ENCODE measurements at places on chromosomes 13 and 19. TPM values are rescaled to one million over a fixed set of nuclear protein-coding genes. Genes with fewer than 3 reads are reported as not detected.

GRCh38 chr13:22937953-22938352, 242.8 kb upstream of the SGCG start:
- no peak for DNase-seq

DNA sequence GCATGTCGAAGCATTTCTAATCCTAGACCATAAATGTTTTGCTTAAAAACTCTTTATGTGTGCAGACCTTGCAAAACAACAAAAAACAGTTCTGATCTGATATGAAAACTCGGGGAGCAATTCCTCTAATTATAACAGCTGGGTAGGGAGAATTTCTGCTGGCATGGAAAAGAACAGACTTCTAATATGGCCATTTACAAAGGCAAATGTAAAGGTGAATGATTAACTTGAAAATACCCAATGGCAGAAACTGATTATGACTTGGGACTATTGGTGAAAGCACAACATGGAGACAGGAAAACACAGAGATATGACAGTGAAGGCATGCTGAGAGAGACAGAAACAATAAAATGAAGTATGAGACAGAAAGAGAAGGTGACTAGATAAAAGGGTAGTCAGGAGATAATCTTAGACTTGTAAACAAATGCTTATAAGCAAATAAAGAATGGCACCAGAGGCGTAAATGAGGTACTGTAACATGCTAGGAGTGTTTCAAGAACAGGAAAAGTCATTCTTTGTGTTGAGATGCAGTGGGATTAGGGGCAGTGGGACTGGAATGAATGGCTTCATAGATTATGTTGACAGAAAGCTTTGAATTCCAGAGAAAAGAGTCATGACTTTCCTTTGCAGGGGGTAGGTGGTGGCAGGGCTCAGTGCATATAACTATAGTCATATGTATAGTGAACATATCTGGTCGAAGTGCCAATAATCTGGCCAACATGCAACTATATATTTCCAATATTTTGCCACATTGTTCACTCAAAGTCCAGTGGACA, 393.0 kb downstream of the ITGBL1 start:
- DNase-seq: no peak

GRCh38 chr19:52948025-52948770, 14.5 kb downstream of the ZNF816 start:
- DNase-seq: no peak

- no peak for DNase-seq
These were observed 10.6 kb downstream of the TRIP10 start for GRCh38 chr19:6750062-6750461.

GRCh38 chr19:2819540-2820111, at the start of gene ZNF554:
Gene ZNF554, plus strand, starts transcription at chr19:2819868. Its CDS starts 204 bp downstream, at chr19:2820072.
- peak; percentile 98 for DNase-seq

- no peak for DNase-seq
These were observed 1.0 kb upstream of the KDM4B start for GRCh38 chr19:4967738-4968461.

DNA sequence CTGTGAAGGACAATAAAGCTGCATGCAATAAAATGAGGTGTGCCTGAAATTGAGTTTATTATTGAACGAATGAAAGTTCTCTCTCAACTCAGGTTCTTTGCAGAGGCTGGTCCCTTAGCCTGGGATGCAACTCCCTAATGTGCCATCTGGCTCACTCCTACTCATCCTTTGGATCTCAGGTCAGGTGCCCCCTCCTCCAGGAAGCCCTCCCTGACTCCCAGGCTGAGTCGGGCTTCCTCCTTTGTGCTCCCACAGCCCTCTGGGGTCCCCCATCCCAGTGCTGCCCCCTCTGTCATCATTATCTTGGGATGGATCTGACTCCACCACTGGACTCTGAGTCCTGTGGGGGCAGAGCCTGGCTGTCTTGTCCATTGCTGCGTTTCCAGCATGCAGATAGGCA, 2.7 kb upstream of the IRGC start:
- DNase-seq: no peak

DNA sequence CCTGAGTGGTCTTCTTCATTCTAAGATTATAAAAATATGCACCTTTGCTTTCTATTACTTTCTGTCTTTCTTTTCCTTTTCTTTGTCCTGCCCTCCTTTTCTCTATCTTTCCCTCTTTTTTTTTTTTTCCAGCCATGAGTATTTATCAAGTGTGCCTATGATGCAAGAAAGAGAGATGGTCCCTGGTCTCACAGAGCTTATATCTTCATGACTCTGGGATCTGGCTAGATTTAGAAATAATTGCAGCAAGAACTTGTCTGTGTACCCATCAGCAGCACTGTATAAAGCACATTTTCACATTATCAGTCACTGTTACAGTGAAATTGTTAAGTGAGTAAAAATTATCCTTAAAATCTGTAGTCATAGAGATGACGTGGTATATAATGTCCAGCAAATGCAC, 31.6 kb upstream of the GAS6 start:
- no peak for DNase-seq

- no peak for DNase-seq
These were observed 204.2 kb downstream of the TSHZ3 start for GRCh38 chr19:31145007-31145406.

- DNase-seq: no peak
These were observed 3.0 kb upstream of the KCTD12 start for GRCh38 chr13:76889254-76889653.

DNA sequence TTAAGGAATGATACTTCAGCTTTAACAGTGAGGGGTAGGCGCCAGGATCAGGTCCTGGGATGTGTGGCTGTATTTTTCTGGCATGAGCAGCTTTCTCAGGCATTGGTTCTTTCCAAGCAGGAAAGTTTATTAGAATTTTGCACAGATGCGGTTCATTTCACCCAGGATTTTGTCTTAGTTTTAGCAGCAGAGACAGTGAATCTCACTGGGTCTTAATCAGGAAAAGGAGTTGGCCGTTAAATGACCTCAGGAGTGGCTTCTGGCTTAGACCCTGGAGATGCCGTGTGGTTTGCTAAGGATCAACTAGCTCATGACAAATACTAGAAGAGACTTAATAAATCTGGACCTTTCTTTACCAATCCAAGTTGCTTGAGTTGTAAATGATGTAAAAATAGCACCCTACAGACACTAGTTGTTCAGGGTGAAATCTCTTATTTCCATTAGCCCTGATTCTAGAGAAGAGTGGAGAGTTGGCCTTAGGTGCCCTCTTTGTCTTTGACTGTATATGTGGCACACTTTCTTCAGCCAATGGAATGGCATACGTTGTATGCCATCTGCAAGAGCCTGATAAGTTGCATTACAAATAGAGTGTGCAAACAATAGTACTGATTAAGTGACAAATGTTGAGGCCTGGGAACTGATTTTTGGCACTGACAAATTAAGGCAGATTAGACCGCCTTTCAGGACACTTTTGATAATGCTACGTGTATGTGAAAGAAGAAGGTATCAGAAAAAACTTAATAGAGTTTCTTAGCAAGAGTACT, 34.0 kb downstream of the LRCH1 start:
- DNase-seq: no peak

- no peak for DNase-seq
These were observed 667 bp upstream of the ZNF790 start for GRCh38 chr19:36838784-36839324.

DNA sequence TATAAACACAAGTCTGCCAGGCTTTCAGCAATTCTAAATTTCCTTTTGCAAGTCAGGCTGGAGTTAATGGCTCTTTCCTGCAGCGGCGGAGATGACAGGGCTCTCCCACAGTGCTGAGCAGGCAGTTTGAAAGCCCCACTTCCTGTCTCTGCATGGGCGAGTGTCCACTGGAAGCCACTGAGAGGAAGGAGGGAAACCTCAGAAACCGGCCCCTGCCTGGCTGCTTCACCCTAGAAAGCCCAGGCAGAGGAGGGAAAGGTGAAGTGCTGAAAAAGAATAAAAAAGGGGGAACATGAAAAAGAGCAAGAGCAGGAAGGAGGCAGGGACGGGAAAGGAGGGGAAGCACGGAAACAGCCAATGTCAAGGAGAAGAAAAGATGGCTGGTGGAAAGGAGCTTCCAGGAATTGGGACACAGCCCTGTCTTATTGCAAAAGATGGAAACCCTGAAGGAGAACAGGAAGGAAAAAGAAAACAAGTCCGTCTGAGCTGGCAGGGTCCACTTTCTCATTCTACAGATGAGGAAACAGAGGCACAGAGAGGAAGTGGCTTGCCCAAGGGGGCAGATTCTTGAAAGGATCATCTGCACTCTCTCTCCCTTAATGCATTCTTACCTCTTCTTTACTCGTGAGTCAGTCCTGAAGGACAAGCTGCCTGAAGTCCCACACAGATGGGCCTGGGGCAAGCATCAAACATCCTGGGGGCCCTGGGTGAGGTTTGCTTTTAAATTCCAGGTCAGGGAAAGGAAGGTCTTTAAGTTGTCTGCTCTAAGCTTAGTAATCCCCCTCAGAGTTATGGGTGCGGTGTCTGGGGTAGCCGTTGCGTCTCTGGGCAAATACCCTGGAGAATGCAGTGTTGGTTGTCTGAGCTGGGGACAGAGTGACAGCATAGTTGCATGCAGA, 38.8 kb upstream of the ALOX5AP start:
- DNase-seq: peak; percentile 77

- no peak for DNase-seq
These were observed 288.2 kb downstream of the COG6 start for GRCh38 chr13:39943711-39944110.

DNA sequence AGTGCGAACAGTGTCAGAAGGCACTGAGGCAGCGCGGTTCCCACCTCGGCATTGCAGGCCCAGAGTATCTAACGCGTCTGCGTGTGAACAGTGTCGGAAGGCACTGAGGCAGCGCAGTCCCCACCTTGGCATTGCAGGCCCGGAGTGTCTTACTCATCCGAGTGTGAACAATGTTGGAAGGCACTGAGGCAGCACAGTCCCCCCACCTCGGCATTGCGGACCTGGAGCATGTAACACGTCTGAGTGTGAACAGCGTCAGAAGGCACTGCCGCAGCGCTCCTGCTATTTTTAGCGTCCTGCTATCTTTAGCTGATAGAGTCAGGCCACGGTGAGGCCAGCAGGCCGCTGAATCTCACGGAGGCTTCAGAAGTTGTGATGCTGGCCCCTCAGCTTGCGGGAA, 39.6 kb downstream of the ATP11A start:
- DNase-seq: peak; percentile 77

GRCh38 chr19:56405062-56405461, 930 bp downstream of the ZNF583 start:
- DNase-seq: no peak

DNA sequence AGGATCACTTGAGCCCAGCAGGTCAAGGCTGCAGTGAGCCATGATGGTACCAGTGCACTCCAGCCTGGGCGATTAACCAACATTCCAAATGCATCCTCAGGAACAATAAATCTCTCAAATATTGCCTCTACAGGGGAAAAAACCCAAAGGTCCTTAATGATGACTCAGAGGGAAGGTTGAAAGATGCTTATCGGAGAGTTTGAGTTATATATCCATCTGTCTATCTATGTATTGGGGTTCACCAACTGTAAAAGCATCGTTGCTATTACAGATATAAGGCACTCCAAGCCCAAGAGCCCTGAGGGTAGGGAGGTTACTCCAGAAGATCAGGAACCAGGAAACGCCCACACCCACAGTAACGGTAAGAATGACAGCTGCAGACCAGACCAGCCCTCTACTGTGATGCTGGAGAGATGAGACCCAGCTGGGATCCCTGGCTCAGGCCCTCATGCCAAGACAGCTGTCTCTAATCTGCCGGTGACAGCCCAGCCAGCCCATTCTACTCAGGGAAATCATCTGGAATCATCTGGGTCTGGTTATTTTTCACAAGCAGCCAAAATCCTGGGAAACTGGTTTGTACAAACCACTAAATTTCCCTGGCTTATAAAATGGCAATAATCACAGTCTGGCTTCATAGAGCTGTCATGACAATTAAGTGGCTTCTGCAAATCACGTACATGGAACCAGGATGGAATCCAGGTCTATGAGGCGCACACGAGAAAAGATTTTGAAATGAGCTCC, 23.8 kb downstream of the TEX101 start:
- DNase-seq: peak; percentile 74

DNA sequence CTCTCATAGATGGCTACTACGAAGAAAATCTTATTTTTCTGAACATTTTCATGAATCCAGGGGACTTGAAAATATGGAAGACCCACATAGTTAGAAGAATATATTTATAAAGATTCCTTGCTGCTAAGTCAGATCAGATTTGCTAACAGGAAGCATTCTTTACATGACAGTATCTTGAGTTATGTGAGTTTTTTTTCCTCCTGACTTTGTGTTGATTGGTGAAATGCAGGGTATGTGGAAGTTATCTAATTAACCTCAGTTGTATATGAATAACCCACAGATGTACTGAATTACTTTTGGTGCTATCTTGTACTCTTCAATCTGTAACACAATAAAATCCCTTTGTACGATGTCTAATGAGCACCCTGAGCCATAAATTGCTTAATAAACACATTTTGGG, 53.8 kb downstream of the ESD start:
- no peak for DNase-seq

GRCh38 chr13:29993716-29994488, 143.5 kb upstream of the UBL3 start:
- no peak for DNase-seq

DNA sequence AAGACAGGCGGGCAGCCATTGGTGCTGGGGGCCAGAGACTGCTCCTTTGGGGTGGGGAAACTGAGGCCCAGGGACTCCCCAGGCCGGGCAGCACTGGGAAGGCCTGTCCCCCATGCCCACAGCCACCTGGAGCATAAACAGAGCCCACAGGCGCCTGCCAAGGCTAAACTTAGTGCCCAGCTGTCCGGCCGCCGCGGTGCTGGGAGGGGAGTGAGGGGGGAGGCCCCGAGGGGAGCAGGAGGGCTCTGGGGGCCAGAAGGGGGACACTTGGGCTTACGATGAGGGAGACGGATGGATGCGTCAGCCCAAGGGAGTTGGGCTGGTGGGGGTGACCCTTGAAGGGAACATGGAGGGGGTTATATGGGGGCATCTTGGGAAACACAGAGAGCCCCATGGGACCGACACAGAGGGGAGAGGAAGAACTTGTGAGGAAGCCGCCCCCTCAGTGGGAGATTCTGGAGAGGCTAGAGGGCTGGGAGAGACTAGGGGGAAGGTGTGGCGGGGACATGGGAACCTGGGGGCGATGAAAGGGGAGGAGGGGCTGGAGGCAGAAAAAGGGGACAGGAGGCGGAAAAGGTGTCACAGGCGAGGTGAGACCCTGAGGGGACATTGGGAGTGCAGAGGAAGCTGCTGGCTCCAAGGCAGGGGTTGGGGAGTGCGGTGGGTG, 2.2 kb downstream of the CERS1 start:
- DNase-seq: no peak

DNA sequence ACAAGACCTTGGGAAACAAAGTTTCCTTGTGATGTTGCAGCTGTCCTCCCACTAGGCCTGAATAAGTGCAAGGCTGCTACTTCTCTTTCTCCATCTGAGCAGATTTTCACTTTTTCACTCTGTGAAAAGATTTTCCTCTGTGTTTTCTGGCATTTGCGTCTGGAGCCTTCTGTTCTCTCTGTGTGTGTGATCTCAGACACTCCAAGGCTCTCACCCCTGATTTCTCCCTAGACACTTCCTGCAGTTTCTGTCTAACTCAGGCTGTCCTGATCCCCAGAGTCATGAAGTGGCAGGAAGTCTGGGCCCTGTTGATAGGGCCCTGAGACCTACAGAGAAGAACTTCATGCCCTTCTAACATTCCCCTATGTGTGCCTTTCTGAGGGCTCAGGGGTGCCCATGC, 37.2 kb downstream of the SIGLEC7 start:
- DNase-seq: no peak

GRCh38 chr19:35905178-35905727, 2.8 kb downstream of the TYROBP start:
- no peak for DNase-seq

- DNase-seq: no peak
These were observed 1.1 kb downstream of the ZSCAN18 start for GRCh38 chr19:58096884-58097283.

ZNF8 gene
- polyA plus RNA-seq: 3.3 TPM

WDR88 gene
- polyA plus RNA-seq: not detected

ITM2B gene
- 338 TPM for polyA plus RNA-seq

C5AR2 gene
- polyA plus RNA-seq: 0.23 TPM

FXYD3 gene
- 1.1 TPM for polyA plus RNA-seq

PLK5 gene
- not detected for polyA plus RNA-seq
